ENCODE measurements at places on chromosomes 4 and X.

DNA sequence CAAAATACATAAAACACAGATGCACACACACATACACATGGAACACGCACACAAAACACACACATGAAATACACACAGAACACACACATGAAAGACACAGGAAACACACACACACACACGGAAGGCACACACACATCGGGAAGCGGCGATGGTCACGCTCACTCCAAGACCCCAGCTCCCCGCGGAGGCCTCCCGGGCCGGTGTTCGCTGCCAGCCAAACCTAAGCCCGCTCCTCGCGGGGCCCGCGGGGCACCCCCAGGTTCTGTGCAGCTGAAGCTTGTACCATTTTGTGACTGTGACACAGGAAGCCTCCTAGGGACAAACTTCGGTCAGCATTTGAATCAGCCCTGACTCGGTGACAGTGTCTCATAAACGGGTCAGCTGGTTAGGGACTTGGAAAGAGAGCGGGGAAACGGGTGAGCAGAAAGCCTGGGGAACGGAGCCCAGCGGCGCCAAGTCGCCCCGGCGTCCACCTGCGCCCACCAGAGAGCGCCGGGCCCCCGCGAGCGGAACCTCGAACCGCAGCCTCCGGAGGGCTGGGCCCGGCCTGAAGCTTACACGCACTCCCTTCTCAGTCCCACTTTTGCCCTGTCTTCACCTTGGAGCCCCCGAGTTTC is 32.1 kb downstream of the F11 start:
- DNase-seq = no peak

GRCh38 chrX:25389266-25389665 is 373.5 kb upstream of the ARX start:
- no peak for DNase-seq

GRCh38 chr4:95290702-95291101 is 258.1 kb downstream of the UNC5C start:
- DNase-seq = no peak

- no peak for DNase-seq
These were observed 13.0 kb upstream of the CXCL2 start for GRCh38 chr4:74111990-74112389.

DNA sequence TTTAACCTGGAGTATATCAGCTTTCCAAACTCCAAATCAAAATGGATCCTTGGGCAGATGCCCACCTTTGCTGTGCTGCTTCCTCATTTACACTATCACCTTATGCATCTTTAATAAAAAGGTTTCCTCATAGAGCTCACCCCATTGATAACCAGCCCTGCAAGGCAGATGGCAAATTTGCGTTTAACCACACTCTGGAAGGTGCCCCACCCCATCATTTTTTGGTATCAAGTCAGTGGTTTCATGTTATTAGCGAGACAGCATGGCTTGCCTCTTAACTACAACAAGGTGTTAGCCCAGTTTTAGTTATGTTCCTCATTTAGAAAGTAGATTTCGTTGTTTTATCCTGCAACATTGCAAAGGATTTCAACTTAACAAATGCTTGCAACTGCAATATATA is 214.0 kb upstream of the WDFY3 start:
- DNase-seq = no peak

GRCh38 chr4:115165503-115165902 is 52.1 kb upstream of the NDST4 start:
- DNase-seq = no peak

DNA sequence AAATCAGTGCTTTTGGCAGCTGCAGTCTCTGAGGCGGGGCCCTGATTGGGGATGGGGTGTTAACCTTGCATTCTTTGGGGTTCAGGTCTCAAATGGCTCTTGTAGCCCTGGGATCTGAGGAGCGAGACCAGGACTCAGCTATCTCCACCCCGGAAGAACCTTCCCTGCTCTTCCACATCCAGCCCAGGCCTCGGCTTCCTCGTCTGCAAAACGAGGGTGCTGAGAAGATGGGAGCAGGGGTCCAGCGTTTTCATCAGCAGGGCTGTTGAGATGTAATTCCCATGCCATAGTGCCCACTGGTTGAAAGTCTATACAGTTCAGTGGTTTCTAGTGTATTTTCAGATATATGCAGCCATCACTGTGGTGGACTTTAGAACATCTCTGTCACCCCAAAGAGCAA is 34.6 kb upstream of the WFS1 start:
- DNase-seq = no peak

Data from NCI-H2081 (cell line).